ENCODE measurements at places on chromosomes 2 and 18.

DNA sequence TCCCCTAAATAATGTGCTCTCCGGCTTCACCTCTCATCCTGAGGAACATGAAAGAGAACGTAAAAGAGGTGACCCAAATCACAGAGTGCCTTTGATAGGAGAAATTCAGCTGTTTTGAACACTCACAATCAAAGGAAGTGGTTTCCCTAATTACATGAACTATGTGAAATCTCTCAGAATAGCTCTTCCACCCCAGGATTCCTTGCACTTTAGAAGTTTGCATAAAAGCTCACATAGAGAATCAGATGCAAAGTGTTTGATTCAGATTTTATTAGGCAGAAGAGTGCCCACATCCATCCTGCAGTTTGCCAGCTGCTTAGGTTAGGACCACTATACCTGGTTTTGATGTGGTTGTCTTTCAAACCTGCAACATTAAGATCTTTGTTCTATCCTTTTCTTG lies 61.0 kb downstream of the MAP3K20 start:
- no peak overlapping the region for H3K4me3 ChIP-seq
- H3K36me3 ChIP-seq, result no peaks in the 10 kb centered on the region
- H3K27me3 ChIP-seq, result no peaks in the 10 kb centered on the region
- no peak overlapping the region for H3K27ac ChIP-seq
- no peaks in the 10 kb centered on the region for H3K4me1 ChIP-seq

GRCh38 chr2:95206096-95206495 lies 1.2 kb upstream of the ZNF892 start:
- no peak for DNase-seq
- H3K4me3 ChIP-seq, result no peak overlapping the region
- H3K4me1 ChIP-seq, result no peaks in the 10 kb centered on the region
- H3K27me3 ChIP-seq, result no peaks in the 10 kb centered on the region

DNA sequence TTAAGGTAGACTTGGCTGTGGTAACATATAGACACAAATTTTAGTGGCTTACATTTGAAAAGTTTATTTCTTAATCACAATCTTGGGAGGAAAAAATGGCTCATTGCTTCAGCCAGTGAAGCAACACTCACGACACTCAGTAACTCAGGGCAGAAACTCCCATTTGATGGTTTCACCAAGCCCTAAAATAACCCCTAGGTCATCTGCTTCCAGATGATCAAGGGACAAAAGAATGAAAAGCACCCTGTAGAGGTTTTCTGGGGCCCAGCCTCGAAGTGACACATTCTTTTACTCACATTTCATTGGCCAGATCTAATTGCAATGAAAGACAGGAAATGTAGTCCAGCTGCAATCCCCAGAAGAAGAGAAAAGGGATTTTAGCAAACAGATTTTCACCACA lies 275.9 kb downstream of the TMX3 start:
- no peak overlapping the region for H3K27ac ChIP-seq
- H3K27me3 ChIP-seq, result no peaks in the 10 kb centered on the region
- H3K4me3 ChIP-seq, result no peak overlapping the region
- H3K36me3 ChIP-seq, result no peaks in the 10 kb centered on the region

DNA sequence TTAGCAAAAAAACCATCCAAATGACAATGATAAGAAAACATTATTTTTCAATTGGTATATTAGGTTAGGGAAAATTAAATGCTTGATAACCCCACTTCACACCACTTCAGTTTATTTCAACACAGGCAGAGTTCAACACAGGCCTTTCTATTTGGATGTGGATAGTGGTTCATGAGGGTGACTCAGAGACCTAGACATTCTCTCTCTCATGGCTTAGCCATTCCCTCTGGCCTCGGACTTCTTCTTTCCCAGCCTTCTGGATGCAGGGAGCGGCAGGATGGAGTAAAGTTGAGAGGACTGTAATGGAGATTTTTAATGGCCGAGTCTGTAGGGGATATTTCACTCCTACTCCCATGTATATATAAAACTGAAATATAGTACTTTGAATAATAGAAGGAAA lies 109.7 kb downstream of the CTNNA2 start:
- no peak for DNase-seq
- no peaks in the 10 kb centered on the region for H3K36me3 ChIP-seq
- no peaks in the 10 kb centered on the region for H3K4me1 ChIP-seq
- no peak overlapping the region for H3K4me3 ChIP-seq
- H3K27ac ChIP-seq, result no peak overlapping the region

DNA sequence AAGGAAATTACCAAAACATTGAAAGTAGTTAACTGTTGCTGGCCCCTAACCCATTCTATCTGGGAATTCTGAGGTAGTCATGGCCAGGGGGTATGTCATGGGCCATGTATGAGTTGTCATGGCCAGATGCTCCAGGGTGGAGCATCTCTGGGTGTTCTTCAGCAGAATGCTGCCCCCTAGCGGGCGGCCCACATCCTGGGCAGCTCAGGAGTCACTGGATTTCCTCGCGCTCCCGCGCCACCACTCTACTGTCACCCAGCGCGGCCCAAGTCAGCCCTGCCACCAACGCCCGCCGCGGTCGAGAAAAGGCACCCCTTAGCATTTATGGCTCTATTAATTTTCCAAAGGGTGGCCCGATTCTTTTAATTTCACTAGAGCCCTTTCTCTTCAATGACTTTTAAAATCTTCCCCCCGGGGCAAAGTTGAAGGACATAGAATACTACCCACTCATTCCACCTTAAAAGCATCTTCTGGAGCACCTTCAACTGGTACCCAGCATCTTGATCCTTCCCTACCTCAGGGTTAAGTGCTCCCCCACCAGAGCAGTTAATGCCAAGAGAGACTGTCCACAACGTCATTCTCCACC lies 41.6 kb downstream of the PKDCC start:
- no peak overlapping the region for H3K27ac ChIP-seq
- no peaks in the 10 kb centered on the region for H3K27me3 ChIP-seq

Data from prostate gland (tissue), 2 donors.